ENCODE measurements at places on chromosomes 5 and 9.

GRCh38 chr9:100933656-100934055 is 94.9 kb upstream of the PLPPR1 start:
- no peak for DNase-seq

DNA sequence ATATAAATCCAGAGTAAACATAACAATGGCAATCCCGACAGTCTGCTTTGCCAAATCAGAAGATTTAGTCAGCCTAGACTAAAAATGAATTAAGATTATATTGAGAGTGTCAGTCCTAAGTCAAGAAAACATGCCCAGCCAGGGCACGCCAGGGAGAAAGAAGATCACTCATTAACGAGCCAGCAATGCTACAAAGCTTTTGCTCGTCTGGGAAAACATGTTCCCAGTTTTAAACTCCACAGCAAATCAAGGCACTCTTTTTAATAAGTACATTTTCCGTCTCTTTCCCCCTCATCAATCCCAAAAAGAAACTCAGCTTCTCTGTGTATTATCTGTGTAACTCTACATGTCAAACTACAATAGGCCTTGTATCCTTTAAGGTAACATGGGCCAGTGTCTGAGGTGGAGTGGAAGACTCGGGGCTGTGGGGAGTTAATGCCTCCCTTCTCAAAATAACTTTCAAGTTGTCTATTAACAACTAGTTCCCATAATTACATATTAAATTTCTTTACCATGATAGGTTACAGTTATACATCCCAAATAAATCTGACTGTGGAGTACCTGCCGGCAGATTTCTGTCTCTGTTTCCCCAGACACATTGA is 40.9 kb downstream of the NFIB start:
- no peak for DNase-seq

DNA sequence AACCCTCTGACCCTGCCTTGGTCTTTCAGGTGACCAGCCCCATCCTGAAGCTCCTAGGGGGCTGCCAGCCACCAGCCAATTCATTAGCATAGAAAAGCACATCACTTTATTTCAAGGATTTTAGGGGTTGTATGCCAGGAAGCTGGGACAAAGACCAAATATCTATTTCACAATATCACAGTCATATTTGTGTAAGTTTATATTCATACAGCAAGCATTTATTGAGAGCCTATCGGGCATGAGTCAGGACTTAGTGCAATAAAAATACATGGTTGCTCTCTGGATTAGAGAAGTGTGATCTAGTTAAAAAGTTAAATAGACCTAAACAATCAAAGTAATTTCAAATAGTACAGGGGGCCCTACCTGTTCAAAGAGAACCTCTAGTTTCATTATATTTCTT is 113.8 kb downstream of the ERCC6L2 start:
- DNase-seq: no peak

GRCh38 chr5:173767574-173768266 is 120.4 kb upstream of the CPEB4 start:
- DNase-seq: no peak

DNA sequence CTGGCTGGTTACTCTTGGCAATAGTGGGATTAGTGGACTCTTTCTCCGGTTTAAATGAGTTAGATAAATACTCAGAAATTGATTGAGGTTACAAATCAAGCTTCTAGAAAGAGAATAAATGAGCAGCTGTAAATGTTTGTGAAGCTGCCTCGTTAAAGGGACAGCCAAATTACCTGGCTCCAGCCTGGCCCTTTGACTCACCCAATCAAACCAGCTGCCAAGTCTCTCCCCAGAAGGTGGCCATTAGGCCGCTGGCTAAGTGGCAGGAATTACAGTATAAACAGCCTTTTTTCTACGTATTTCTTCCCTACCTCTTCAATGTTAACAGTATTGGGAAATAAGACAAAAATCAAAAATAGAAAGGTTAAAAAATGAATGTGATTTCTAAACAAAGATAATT is 46.0 kb upstream of the SRFBP1 start:
- no peak for DNase-seq

DNA sequence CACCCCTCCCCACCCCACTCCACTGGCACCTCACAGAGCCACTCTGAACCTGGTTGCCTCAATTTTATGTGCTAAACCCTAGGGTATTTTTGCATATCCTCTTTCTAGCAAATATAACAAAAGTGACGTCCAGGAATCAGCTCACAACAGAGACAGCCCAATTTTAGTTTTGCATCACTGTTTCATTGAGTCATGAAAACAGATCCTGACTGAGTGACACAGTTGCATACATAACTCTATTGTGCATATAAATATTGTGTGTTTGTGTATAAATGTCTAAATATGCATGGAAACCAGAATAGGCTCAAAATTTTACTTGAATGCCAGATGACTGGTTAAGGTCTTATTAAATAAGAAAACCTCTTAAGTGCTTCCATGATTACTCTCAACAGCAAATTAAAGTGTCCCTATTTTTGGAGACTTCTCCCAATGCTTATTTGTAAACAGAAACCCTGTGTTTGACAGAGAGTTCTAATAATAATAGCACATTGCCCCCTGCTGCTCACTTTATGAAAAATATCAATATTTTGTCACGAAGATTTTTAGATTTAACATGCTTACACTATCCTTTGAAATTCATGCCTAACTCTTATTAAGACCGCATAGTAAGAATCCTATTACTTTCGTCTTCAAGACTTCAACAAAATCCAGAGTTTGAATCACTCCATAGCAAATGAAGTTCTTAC is 75.5 kb upstream of the PRRC1 start:
- DNase-seq: no peak

- no peak for DNase-seq
These were observed 45.5 kb upstream of the KIF2A start for GRCh38 chr5:62260513-62260912.

DNA sequence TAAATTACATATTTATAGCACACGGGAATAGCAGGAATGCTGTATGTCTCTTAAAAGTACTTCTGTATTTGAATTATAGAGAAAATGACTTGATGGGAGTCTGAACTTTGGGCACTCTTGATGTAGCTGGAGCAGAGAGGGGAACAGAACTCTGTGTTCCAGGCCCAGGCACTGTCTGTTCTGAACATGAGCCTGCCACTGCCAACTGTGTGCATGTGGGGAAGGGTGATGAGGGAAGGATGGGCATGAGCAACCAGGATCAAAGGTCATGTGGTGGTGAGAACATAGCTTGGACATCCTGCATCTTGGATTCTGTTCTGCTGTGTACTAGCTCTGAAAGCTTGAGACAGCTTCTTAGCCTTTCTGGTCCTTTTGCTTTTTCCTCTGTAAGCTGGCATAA is 16.4 kb upstream of the ZBED3 start:
- no peak for DNase-seq

DNA sequence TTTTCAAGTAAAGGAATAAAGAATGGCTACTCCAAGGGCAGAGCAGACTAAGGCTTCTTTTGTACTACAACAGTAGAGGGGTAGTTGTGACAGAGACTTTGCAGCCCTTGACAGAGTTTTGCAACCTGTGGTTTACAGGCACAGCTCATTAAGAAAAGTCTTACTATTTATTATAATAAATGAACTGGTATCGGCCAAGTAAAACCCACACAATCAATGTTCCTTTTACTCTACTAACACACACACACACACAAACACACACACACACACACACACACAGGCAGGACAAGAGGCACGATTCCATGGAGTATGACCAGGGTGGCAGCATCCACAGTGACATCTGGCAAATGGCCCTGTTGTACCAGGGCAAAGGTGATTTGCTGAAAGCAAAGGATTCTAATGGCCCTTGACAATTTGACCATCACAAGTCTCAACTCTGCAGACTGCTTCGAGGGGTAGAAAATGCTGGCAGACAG is 59.1 kb upstream of the GOLPH3 start:
- no peak for DNase-seq

- DNase-seq: no peak
These were observed 128.7 kb upstream of the BOD1 start for GRCh38 chr5:173745123-173745522.

- no peak for DNase-seq
These were observed 201.9 kb downstream of the NR3C1 start for GRCh38 chr5:143201589-143201988.

DNA sequence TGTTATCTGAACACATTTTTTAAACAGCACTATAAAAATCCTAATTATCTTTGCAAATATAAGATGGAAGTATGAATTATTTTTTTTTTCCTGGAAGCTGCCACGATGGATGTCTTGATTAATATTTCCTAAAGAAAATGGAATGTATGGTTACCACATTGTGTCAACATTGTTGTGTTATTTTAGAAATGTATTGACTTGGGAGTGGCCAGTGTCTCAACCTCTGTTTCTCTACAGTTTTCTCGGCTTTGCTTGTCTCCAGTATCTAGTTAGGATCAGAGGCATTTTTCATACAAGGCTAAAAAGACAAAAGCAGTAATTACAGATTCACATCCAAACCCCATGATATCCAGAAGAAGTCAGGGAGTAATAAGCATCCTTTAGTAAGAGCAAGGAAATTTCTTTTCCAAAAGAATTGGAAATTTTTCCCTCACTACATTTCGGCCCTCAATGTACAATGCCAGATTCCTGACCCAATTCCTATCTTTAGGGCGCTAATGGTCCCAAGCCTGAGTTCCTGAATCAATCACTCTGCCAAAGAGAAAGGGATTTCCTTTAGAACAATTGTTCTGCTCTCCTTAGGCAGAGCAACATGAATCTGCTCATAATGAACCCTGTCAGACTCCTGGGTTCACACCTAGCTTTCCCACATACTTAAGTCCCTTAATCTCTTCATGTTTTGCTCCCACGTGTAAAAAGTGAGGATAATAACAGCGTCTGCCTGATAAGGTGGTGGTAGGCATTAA is 111.7 kb downstream of the EDIL3 start:
- DNase-seq: no peak

DNA sequence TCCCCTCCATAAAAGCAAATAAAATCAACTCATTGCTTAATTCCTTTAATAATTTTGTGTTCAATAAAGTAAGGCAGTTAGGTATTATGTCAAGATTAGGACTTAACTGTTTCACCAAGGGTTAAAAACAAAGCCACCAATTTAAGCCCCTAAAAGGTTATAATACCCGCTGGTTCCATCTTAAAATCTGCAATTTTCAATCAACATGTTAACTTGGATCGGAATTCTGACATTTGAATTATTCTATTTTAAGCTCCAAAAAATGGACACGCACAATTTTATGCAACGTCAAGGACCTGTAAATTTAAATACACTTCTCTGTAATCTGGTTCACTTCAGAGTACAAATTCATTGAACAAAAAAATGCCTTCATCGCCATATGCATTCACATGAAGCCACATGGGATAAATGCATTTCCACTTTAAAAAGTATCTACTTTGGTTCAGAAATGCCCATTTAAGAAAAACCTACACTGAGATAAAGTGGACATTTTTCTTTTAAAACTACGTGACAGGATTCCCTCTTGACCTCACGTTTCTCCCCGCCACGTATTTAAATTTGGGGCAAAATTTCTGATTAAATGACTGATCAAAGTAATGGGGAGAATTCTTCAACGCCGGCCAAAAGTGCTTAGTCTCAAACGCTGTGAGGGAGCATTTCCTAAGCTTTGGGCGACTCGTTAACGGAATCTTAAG is 721 bp downstream of the GIN1 start:
- DNase-seq: no peak

- no peak for DNase-seq
These were observed 225.1 kb downstream of the PDZD2 start for GRCh38 chr5:31863991-31864411.

- DNase-seq: no peak
These were observed 1.0 kb downstream of the LRRC8A start for GRCh38 chr9:128882677-128883603.

DNA sequence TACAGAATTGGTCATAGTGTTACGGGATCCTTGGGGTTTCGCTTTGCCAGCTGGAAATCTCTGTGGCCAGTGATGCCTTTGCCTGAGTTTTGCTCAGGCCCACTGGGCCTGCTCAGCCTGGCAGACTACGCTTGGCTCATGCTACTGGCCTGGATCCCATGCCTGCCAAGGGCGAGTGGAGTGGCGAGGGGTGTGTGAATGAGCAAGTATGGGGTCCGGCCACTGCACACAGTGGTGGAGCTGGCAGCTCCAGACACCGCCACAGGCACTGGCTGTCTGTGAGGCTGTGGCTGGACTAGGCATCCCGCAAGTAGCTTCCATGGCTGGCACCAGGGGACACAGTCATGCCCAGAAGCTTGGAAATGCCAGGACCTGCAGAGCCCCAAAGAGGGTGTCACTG is 240.3 kb downstream of the ARRDC3 start:
- no peak for DNase-seq

- DNase-seq: no peak
These were observed 865.4 kb downstream of the TLE4 start for GRCh38 chr9:80437091-80437640.

- DNase-seq: no peak
These were observed 72.5 kb upstream of the PCA3 start for GRCh38 chr9:76691517-76692313.

DNA sequence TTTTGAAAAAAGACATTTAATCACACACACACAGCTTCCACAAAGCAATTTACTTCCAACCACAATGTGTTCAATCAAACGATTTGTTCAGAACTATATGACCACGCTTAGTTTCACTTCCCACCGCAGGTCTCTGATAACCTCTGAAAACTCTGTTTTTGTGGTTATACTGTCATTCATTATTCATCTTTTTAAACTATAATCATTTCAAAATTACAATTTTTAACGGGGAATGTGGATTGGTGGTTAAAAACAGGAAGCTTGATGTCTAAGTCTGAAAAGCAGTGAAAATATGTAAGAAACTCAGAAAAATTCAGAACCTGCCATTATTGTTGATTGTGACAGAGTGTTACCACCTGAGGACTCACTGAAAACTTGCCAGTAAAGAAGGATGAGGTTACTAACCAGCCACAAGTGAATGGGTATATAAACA is 12.7 kb upstream of the TMEM174 start:
- DNase-seq: no peak

GRCh38 chr9:76564297-76564696 is 105.3 kb downstream of the GCNT1 start:
- DNase-seq: no peak

GRCh38 chr9:91813176-91813795 is 136.7 kb downstream of the ROR2 start:
- no peak for DNase-seq

GRCh38 chr5:14727428-14727865 is 62.9 kb downstream of the OTULIN start:
- peak; percentile 59 for DNase-seq
